ENCODE measurements at places on chromosomes 1 and 21.

- no peak for DNase-seq
These were observed 155.9 kb downstream of the COL11A1 start for GRCh38 chr1:102952400-102952799.

- no peak for DNase-seq
These were observed 81.0 kb upstream of the ZBTB18 start for GRCh38 chr1:243970077-243970476.

- DNase-seq: no peak
These were observed 10.7 kb downstream of the RNF223 start for GRCh38 chr1:1063261-1063944.

DNA sequence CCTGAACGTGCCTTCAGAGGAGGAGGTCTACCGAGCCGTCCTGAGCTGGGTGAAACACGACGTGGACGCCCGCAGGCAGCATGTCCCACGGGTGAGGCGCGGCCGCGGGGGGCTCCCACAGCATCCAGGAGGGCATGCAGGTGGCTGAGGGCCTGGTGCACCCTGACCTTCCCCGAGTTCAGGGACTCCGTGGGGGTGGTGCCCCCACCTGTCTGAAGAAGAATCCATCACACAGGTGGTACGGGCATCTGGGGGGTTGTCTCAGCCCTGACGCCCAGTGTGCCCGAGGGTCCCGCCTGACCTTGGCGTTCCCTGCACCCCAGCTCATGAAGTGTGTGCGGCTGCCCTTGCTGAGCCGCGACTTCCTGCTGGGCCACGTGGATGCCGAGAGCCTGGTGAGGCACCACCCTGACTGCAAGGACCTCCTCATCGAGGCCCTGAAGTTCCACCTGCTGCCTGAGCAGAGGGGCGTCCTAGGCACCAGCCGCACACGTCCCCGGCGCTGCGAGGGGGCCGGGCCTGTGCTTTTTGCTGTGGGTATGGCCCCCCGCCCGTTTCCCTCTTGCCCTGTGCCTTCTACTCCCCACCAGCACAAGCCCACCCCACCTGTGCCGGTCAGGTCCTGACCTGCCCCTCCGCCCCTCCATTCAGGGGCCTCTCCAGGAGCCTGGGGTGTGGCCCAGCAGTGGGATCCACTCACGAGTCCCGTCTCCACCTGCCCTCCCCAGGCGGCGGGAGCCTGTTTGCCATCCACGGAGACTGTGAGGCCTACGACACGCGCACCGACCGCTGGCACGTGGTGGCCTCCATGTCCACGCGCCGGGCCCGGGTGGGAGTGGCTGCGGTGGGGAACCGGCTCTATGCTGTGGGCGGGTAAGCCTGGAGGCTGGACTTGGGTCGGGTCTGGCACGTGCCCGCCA lies 2.3 kb downstream of the KLHL17 start:
- no peak for DNase-seq

GRCh38 chr1:160813215-160813614 lies 17.2 kb downstream of the LY9 start:
- DNase-seq: no peak

DNA sequence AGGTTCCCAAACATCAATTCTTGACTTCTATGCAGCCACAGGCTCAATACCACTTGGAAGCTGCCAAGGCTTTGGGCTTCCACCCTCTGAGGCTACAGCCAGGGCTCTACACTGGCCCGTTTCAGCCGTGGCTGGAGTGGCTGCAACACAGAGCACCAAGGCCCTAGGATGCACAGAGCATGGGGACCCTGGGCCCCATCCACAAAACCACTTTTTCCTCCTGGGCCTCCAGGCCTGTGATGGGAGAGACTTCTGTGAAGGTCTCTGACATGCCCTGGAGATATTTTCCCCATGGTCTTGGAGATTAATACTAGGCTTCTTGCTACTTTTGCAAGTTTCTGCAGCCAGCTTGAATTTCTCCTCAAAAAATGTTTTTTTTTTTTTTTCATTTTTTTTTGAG lies 655.4 kb upstream of the ZP4 start:
- no peak for DNase-seq

DNA sequence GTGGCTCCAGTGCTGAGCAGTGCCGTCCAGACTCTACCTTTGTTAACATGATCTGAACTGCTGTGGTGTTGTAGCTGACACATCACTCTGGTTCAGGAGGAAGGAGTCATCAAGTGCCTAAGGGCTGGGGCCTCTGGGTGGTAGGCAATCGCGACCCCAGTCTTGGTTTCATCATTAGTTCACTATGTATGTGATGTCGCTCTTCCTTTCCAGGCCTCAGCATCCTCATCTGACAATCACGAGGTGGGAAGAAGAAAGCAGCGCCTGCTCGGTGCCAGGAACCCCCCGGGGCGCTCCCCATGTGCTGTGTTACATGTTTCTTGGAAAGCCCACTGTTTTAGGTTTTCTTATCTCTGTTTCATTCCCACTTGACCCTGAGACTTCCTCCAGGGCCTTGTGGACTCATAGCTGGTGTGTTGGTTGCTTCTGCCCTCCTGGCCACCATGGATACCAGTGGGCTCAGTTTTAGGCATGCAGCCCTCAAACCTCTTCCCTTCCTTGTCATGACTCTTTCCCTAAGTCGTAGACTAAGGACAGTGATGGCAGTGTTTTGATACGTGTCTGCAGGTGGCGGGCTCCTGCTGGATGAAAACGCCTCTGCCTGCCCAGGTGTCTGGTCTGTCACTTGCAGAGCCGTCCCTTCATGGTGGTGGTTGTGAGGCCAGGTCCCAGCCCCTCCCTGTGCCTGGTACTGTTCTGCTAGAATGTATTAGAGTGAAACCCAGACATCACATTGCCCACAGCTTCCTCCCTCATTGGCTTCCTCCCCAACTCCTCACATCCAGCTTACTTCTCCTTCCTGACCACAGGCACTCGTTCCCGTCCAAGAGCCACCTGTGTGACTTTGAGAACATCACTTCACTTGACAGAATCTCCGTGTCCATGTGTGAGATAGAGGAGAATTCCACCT lies 17.2 kb upstream of the FOXO6 start:
- DNase-seq: no peak

DNA sequence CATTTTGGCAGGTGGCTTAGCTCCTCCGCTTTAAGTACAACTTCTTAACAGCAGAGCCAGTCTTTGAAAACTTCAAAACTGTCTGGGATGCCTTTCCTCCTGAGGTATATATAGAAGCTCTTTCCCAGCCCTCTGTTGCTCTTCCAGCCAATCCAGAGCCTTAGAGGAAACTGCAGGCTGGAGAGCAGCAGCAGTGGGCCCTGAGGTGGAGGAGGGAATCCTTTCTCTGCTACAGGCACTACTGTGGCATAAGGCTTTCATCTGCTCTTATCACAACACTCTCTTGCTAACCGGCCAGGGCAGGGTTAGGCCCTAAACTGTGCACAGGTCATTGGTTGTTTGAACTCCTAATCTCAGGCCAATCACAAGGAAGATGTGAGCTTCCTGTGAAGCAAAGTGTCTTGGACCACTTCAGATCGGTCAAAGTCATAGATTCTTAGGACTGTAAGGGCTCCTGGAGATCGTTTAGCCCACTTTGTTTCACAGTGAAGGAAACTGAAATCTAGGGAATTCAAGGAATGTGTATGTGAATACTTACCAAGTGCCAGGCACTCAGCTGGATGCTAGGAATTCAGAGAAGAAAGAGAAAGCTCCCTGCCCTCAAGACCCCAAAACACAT lies at the start of gene RGS5:
Gene RGS5, minus strand, starts transcription at position 84 of the 619 bp plus-strand sequence. Its CDS starts 81 bp downstream, at position 3.
- DNase-seq: no peak

DNA sequence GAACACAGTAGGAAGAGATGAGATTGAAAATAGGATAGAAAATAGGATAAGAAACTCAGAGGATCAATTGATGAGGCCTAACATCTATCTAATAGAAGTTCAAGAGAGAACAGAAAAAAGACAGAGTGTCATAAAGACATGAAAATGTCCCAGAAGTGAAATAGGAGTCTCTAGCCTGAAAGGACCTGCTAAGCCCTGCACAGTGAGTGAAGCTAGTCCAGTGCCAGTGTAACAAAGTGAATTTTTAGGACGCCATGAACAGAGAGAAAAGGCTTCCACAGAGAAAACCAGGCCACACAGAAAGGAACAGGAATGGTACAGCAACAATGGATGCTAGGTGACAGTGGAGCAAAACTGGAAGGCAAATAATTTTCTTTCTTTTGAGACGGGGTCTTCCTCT lies 20.3 kb upstream of the LSS start:
- no peak for DNase-seq

Measured in NCI-H774 (cell line).